Amniotic epithelial cell (primary cell): ENCODE measurements at places on chromosomes 16 and 17.

GRCh38 chr16:2597560-2597902 lies 59.7 kb downstream of the PDPK1 start:
- no peak for DNase-seq

- no peak for DNase-seq
These were observed 61.6 kb downstream of the TNRC6C start for GRCh38 chr17:78019976-78020716.

DNA sequence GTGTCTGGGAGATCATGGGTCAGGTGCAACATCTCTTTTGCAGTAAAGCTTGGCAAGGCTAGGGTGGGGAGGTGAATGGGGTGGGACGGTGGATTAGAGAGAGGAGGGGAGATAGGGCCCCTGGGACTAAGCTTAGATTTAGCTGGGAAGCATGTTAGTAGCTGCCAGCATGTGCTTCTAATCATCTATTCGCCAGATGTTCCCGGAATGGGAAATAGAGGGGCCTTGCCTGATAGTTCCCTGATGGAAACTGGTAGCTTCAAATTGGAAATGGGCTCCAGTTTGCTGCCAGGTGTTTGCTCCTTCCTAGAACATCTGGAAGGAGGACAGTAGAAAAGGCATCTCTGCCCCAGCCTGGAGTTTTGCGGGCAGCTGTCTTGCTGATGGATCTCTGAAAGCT lies 176.1 kb downstream of the CCDC182 start:
- no peak for DNase-seq

- DNase-seq: peak; percentile 53
These were observed 1.3 kb downstream of the NETO2 start for GRCh38 chr16:47142486-47142820.
